ENCODE measurements at places on chromosomes 4 and X. TPM values are rescaled to one million over a fixed set of nuclear protein-coding genes. Genes with fewer than 3 reads are reported as not detected.

DNA sequence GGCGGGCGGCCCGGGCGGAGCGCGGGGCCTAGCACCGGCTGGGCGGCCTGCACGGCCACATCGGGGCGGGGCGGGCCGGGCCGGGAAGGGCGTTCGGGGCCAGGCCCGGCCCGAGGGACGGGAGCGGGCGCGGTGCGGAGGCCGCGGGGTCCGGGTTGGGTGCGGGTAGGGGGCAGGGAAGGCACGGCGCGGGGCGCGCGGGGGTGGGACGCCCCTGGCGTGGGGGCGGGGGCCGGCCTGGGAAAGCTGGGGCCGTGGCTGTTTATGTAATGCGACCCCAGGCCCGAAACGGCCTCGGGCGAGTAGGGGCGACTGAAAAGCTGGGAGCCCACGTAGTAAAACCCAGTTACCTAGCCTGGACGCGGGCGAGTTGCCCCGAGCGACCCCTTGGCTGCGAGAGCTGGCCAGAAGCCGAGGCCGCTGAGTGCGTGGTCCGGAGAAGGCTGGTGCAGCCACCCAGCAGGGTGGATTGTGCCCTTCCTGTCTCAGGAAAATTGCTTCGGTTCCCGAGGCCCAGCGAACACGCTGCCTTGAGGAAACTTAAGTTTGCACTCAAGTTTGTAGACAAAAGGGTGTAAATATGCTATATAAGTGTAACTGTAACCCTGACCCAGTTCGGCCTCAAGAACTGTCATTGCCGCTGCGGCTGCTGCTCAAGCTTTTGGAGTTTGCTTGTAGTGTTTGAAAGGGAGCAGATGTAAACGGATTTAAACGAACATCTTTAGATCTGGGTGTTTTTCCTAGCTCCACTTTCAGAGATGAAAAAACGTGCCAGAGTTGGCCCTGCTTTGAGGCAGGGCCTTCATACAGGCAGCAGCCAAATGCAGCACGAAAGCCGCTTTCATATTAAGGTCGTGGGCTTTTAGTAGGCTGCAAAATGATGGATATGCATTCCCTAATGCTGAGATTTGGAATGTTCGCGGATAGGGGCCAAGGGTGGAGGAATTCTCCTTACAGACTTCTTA is 674 bp downstream of the SEC24B start:
- no peaks in the 10 kb centered on the region for H3K36me3 ChIP-seq
- peak overlapping the region; percentile 94 for H3K27ac ChIP-seq
- no peaks in the 10 kb centered on the region for H3K27me3 ChIP-seq
- DNase-seq, result peak; percentile 79
- peaks cover 55% of the 10 kb centered on the region for H3K4me1 ChIP-seq

- H3K4me1 ChIP-seq, result no peaks in the 10 kb centered on the region
- H3K27me3 ChIP-seq, result peaks cover 9% of the 10 kb centered on the region
- DNase-seq, result peak; percentile 42
- H3K36me3 ChIP-seq, result no peaks in the 10 kb centered on the region
Observed at GRCh38 chr4:8641256-8641655, 48.7 kb downstream of the CPZ start.

- H3K36me3 ChIP-seq, result no peaks in the 10 kb centered on the region
- H3K4me3 ChIP-seq, result no peak overlapping the region
- no peak overlapping the region for H3K27ac ChIP-seq
- H3K4me1 ChIP-seq, result no peaks in the 10 kb centered on the region
- H3K27me3 ChIP-seq, result no peaks in the 10 kb centered on the region
Observed at GRCh38 chrX:771536-771935, 140.9 kb downstream of the SHOX start.

DNA sequence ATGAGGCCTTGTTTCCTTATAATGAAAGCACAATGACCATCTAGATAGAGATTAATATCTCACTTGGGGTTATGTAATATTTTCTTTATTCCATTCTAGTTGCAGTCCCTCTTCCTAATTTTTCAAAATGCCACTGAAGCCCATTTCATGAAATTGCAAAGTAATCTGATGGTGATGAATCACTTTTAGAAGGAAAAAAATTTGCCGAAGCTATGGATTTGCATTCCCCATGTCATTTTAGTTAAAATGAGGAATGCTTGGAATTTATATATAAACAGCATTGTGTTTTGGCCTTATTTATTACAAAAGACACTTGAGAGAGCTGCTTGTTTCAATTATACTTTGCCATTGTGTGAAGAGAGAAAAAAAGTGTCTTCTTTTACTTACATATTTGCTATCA is 241.7 kb upstream of the TEX13A start:
- no peak overlapping the region for H3K27ac ChIP-seq
- H3K27me3 ChIP-seq, result no peaks in the 10 kb centered on the region
- H3K4me3 ChIP-seq, result no peak overlapping the region
- DNase-seq, result no peak

GRCh38 chrX:120429776-120430540 is 39.1 kb downstream of the LAMP2 start:
- peaks cover 5% of the 10 kb centered on the region for H3K4me1 ChIP-seq
- no peak for DNase-seq
- H3K27me3 ChIP-seq, result no peaks in the 10 kb centered on the region
- no peak overlapping the region for H3K27ac ChIP-seq
- no peaks in the 10 kb centered on the region for H3K36me3 ChIP-seq
- H3K4me3 ChIP-seq, result no peak overlapping the region

DNA sequence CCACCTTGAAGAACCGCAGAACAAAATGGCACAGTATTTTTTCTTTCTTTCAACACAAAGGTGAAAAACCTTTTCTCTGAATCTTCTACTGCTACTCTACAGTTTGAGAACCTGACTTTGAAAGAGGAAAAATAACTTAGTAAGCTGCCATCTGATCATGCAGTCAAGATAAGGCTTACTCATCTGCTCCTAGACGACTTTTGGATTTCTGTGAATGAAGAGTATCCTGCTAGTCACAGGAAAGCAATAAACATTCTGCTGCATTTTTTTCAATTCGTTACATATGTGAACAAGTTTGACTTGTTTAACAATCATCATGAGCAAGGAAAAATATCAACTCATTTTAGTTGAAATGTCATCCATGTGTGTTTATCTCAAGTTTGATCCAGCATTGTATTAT is 25.2 kb downstream of the TIGD2 start:
- H3K4me1 ChIP-seq, result peaks cover 5% of the 10 kb centered on the region
- H3K27me3 ChIP-seq, result no peaks in the 10 kb centered on the region
- no peaks in the 10 kb centered on the region for H3K36me3 ChIP-seq
- no peak for DNase-seq
- H3K4me3 ChIP-seq, result no peak overlapping the region

- H3K4me1 ChIP-seq, result no peaks in the 10 kb centered on the region
- no peak for DNase-seq
- H3K36me3 ChIP-seq, result no peaks in the 10 kb centered on the region
Observed at GRCh38 chr4:118175506-118175905, 141.2 kb downstream of the NDST3 start.

The STATH gene
- total RNA-seq, result not detected
